ENCODE measurements at places on chromosomes 11 and 22.

DNA sequence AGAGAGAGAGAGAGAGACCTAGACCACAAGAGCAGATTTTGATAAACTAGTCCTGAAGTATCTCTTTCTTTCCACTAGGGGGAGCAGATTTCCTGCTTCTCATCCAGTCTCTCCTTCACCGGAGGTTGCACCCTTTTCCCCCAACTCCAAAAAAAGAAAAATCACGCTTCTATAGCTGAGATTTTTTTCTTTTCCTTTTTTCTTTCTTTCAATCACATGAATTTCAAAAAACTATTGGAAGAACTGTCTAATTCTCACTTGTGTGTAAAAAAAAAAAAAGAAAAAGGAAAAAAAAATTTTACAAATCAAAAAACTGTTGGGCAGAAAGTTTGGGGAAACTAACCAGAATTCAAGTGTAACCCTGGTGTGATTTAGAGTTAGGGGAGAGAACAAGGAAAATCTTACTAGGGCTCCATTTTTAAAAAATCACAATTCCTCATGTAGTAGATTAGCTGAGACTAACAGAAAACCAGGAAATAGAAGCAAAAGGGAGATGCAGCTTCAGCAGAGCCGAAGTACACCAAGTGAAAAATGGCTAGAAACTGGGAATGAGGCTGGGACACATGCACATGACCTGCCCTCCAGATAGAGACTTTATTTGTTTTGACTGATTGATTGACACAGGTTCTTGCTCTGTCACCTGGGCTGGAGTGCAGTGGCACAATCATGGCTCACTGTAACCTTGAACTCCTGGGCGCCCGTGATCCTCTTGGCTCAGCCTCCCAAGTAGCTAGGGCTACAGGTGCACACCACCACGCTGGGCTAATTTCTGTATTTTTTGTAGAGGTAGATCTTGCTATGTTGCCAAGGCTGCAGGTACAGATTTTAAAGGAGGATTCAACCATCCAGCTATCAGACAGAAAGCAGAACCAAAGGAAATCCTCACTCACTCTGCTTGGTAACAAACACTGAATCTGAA, 27.1 kb downstream of the SDHD start:
- peak; percentile 37 for DNase-seq

DNA sequence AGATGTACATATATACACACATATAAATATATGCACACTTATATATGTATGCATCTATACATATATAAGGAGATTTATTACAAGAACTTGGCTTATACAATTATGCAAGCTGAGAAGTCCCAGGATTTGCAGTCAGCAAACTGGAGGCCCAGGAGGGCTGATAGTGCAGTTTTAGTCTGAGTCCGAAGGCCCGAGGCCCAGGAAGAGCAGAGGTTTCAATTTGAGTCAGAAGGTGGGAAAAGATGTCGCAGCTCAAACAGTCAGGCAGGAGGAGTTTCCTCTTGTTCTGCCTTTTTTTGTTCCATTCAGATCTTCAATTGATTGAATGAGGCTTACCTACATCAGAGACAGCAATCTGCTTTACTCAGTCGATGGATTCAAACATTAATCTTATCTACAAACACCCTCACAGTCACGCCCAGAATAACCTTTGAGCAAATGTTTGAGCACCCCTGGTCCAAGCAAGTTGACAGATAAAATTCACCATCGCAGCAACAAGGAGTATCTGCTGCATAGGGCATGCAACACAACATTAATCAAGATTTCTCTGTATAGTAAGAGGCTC, 4.0 kb upstream of the SGSM1 start:
- no peak for DNase-seq

DNA sequence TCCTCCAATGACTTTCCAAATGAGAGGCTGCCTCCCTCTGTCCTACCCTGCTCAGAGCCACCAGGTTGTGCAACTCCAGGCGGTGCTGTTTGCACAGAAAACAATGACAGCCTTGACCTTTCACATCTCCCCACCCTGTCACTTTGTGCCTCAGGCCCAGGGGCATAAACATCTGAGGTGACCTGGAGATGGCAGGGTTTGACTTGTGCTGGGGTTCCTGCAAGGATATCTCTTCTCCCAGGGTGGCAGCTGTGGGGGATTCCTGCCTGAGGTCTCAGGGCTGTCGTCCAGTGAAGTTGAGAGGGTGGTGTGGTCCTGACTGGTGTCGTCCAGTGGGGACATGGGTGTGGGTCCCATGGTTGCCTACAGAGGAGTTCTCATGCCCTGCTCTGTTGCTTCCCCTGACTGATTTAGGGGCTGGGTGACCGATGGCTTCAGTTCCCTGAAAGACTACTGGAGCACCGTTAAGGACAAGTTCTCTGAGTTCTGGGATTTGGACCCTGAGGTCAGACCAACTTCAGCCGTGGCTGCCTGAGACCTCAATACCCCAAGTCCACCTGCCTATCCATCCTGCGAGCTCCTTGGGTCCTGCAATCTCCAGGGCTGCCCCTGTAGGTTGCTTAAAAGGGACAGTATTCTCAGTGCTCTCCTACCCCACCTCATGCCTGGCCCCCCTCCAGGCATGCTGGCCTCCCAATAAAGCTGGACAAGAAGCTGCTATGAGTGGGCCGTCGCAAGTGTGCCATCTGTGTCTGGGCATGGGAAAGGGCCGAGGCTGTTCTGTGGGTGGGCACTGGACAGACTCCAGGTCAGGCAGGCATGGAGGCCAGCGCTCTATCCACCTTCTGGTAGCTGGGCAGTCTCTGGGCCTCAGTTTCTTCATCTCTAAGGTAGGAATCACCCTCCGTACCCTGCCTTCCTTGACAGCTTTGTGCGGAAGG, 2.9 kb downstream of the APOC3 start:
- DNase-seq: no peak

DNA sequence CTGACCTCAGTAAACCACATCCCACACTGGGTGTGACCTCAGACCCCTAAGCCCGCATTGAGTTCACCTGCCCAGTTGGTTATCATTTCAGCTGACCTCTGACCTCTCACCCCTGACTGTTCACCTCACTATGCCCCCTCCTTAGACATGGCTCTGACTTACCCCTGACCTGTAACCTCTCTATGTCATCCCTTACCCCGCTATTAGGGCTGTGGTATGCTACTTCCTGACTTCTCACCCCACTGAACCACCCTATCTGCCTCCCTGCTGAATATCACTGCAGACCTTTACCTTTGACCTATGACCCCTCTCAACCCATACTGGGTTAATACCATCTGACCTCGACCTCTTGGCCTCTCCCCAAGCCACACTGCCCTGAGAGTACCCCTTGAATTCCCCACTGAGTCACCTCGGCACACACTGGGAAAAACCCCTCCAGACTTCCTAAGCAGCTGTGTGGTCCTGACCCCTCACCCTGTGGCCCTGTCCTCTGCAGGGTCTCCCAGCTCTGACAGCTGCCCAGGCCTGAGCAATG, 8.3 kb downstream of the PLCB3 start:
- no peak for DNase-seq

DNA sequence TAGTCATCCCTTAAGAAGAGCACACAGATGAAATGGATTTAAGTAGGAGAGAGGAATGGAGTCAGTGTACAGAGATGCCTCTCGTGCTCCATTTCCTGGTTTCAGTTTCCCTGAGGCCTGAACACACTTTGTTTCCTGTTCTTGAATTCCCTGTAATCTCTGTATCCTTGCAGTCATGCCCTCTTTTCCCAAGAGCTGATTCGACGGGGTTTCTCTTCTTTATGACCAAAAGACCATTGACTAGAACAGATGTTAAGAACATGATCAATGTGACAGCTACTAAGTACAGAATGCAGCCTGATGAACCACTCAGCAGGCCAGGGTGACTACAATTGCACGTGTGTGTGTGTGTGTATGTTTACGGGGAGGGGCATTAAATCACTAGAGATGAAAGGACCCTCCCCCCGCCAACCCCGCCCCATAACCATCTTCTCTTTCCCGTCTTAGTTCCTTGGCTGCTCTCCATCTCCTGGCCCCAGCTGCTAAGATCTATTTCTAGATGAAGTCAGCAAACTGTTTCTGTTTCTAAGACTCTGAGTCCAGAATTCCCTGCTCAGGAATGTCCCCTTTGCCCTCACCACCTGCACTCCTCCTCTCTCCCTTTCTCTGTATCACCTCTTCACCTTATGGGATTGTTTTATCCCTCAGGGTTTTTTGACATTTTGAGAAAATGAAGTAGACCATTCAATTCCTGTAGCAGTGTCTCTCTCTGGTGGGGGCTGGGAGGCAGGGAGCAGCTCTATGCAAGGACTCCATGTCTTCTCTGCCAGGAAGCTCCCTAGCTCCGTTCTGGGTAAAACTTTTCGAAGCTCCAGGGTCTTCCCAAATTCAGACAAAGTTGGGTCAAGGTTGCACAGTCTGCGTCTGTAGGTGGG, 26.0 kb downstream of the SLC22A6 start:
- no peak for DNase-seq

DNA sequence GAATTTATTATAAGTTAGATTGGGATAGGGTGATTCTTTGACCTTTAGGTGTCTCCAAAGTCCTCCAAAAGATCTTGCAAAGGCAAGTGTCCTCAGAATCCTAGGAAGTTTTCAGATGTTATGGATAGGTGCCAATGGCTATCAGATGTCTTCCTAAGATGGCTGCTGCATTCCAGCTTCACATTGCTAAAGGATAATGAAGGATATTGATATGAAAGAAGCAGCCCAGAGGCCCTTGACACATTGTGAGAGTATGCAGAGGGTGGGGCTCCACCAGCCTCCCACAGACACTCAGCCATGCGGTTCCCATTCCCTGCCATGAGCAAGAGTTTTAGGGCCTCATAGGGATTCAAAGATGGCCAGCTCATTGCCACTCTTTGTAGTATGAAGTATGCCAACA, 22.3 kb upstream of the GLYATL2 start:
- DNase-seq: no peak

GRCh38 chr11:125454047-125454446, 42.0 kb downstream of the FEZ1 start:
- no peak for DNase-seq
